ENCODE measurements at places on chromosomes 6 and 20. TPM values are rescaled to one million over a fixed set of nuclear protein-coding genes. Genes with fewer than 3 reads are reported as not detected.

- no peak overlapping the region for H3K27ac ChIP-seq
- H3K4me3 ChIP-seq, result no peak overlapping the region
- H3K4me1 ChIP-seq, result no peaks in the 10 kb centered on the region
- H3K27me3 ChIP-seq, result no peaks in the 10 kb centered on the region
Observed at GRCh38 chr6:5507131-5507681, 245.9 kb downstream of the FARS2 start.

- H3K4me1 ChIP-seq, result peaks cover 9% of the 10 kb centered on the region
- DNase-seq, result no peak
- no peaks in the 10 kb centered on the region for H3K27me3 ChIP-seq
- H3K36me3 ChIP-seq, result no peaks in the 10 kb centered on the region
Observed at GRCh38 chr20:2663364-2663886, 591 bp downstream of the IDH3B start.

GRCh38 chr20:33981347-33981746, 12.4 kb upstream of the RALY start:
- no peak overlapping the region for H3K27ac ChIP-seq
- no peaks in the 10 kb centered on the region for H3K27me3 ChIP-seq
- no peaks in the 10 kb centered on the region for H3K36me3 ChIP-seq
- DNase-seq, result no peak

DNA sequence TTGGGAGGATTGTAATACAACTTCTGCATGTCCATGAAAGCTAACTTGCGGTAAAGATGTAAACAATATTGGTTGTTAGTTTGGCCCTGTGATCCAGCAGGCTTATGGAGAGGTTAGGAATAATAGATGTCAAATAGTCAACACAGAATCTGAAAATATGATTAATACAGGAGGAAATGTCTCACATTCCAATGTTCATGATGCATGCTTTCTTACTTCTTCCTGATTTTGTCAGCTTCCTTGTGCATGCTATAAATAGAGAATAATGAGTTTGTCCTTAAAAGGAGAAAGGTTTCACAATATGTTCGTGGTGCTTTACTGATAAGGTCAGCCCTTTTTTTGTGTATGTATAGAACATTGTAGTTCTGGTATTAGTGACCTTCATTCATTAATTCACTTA, 136.7 kb downstream of the MMUT start:
- H3K4me3 ChIP-seq, result no peak overlapping the region
- H3K27ac ChIP-seq, result peak overlapping the region; percentile 40
- no peaks in the 10 kb centered on the region for H3K36me3 ChIP-seq
- H3K4me1 ChIP-seq, result no peaks in the 10 kb centered on the region

GRCh38 chr6:143621876-143622605, 55.7 kb upstream of the PHACTR2 start:
- no peaks in the 10 kb centered on the region for H3K27me3 ChIP-seq
- no peaks in the 10 kb centered on the region for H3K36me3 ChIP-seq
- DNase-seq, result no peak
- H3K27ac ChIP-seq, result no peak overlapping the region
- no peak overlapping the region for H3K4me3 ChIP-seq

The PROKR2 gene
- not detected for total RNA-seq

The EGFL8 gene
- 4.5 TPM for total RNA-seq

The PERP gene
- total RNA-seq, result 81.8 TPM
